ENCODE measurements at places on chromosomes 11 and 22.

DNA sequence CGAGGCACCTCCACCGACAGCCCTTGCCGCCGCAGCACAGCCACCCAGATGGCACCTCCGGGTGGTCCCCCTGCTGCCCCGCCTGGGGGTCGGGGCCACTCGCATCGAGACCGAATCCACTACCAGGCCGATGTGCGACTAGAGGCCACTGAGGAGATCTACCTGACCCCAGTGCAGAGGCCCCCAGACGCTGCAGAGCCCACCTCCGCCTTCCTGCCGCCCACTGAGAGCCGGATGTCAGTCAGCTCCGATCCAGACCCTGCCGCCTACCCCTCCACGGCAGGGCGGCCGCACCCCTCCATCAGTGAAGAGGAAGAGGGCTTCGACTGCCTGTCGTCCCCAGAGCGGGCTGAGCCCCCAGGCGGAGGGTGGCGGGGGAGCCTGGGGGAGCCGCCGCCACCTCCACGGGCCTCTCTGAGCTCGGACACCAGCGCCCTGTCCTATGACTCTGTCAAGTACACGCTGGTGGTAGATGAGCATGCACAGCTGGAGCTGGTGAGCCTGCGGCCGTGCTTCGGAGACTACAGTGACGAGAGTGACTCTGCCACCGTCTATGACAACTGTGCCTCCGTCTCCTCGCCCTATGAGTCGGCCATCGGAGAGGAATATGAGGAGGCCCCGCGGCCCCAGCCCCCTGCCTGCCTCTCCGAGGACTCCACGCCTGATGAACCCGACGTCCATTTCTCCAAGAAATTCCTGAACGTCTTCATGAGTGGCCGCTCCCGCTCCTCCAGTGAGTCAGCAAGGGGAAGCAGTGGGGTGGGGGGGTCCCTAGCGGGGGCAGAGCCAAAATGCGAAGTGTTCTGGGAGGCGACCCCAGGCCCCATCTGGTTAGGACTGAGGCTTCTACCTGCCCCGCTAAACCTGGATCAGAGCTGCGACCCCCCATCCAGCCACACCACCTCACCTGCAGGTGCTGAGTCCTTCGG is 4.4 kb downstream of the FREY1 start:
- no peak for DNase-seq

DNA sequence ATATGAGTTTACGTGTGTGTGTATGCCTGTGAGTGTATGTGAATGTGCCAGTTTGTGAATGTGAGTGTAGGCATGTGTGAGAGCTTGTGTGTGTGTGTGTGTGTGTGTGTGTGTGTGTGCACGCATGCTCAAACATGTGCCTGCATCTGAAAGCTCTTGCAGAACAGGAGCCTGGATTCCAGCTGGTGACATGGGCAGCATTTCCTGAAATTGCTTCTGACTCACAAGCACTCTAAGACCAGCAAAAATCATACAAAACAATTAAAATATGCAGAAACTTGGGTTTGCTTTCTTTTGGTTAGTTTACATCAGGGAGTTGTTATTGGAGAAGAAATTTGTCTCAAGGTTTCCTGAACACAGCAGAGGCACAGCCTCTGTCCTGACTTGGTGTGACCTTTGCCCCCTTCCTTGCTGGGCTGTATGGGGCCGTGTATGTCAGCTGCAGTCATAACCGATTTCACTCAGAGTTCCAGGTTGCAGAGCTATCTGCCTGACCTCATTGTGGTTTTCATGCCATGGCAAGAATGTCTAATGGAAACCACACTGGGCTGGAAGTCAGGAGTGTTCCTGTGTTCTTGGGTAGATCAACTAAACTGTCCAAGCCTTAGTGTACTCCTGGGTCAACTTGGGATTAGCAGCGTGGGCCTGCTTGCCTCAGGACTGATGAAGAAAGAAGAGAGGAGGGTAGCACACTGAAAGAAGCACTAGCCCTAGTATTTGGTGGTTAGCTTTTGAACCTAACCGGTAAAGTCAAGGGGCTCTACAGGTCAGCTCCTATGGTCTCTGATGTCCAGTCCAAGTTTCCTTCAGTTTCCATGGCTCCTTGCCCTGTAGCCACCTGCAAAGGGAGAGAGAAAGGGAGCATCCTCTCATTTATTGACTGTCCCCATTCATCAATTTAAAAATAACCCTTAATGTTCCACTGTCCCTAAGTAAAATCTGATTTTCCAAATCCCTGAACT is 143.7 kb downstream of the SNX19 start:
- no peak for DNase-seq

GRCh38 chr11:134413043-134413825 is 1.2 kb upstream of the B3GAT1 start:
- DNase-seq, result no peak

DNA sequence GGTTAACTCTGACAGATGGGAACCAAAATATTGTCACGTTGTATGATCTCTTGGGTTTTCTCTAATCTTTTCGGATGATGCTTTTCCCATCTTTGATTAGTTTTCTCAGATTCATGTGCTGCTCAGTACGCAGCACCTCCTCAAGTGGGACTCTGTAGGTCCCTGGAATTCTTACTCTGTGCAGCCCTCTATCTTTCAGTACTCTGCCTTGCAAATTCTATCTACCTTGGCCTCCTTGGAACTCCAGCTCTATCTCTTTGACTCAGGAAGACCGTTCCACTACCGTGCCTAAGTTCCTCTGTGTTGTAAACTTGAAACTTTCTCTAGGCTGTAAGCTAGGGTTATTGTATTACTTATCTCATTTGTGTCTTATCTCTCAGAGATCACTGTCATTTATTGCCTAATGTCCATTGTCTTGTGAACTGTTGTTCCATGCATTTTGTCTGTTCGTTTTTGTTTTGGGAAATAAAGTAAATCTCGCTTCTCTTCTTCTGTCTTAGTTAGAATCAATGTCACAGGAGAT is 20.1 kb upstream of the CHORDC1 start:
- no peak for DNase-seq

DNA sequence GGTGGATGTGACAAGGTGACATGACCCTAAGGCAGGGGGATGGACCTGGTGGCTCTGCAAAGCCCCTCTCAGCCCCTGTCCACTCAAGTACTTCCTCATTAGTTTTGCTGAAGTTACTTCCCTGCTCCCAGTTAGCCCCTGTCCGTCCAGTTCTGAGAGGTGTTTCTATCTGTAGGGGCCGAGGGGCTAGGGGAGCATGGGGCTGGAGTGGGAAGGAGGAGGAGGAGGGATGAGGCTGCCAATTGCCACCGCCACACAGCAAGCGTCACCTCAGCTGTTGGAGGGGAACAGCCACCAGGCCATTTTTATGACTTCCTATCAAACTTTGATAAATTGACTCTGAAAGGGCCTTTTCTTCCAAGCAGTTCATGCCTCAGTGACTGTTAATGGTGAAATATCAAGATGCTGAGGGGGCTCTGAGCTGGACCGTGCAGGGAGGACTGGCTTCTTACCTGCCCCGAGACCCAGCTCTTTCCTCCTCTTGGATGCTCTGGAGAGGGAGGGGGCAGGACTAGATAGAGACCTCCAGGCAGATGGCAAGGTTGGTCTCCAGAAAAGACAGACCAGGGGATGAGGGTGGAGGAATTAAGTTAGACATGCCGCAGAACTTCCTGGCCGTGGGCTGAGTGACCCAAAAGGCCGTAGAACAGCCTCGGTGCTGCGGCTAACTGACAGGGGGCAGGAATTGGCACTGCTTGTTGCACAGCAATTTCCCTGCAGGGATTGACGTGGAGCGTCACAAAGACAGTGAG is 137.0 kb downstream of the ST3GAL4 start:
- no peak for DNase-seq

- no peak for DNase-seq
These were observed 163.8 kb upstream of the BDNF start for GRCh38 chr11:27864091-27864491.

DNA sequence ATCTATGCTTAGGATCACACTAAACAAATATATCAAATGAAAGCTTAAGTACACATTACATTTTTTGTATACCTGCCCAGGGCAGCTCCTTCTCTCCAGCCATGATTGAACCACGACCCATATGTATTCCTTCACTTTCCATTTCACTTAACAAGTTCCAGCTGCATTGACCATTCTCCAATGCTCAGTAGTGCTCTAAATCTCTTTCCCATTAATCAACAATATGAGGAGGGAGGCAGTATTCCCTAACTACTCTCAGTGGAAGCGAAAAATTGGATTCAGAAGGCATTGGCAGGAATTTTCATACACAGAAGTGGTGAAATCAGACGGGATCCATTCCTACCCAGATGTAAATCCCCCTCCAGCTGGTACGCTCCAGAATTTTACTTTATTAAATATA is 372.0 kb upstream of the LUZP2 start:
- DNase-seq, result no peak

DNA sequence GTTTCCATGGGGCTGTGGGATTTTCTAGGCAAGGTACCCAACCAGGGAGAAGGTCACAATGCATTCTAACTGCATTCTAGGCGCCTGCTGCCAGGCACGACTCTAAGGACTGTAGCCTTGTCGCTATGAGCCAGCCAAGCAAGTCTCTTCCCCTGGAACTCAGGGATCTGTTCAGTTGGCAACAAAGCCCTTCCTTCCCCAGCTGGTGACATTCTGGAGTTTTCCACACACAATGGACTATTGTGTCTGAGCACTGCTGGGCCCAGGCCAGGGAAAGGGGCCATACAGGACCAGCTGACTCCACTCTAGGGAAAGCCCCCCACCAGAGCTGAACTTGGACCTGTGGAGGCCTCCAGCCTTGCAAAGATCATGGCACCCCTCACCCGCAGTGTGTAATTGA is 116.8 kb downstream of the RRAS2 start:
- no peak for DNase-seq

DNA sequence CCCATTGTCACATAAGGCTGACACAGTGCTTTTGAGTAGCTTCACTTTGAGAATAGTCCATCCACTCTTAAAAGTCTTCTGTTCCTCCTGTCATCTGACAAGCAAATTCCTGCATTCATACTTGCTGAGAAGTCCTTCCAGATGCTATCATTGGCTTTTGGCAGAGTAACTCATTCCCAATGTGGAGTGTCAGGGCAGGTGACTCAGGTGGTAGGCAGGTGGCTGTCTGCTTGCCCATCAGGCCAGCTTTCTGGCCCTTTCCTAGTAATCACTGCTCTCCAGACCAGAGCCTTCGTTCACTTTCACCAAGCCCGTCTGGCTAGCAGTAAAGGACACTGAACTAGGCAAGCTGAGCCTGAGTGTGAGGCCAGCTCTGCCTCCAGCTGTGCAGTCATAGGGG is 162.5 kb upstream of the CCDC90B start:
- DNase-seq, result no peak

DNA sequence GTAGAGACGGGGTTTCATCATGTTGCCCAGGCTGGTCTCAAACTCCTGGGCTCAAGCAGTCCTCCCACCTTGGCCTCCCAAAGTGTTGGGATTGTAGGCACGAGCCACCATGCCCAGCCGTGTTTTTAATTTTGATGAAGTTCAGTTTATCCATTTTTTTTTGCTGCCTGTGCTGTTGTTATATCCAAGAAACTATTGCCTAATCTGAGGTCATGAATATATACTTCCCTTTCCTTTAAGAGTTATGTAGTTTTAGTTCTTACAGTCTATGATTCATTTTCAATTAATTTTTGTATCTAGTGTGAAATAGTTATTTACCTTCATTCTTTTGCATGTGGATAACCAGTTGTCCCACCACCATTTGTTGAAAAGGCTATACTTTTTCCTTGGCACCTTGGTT is 50.3 kb upstream of the SORL1-AS1 start:
- no peak for DNase-seq

- no peak for DNase-seq
These were observed 1060.8 kb downstream of the OPCML start for GRCh38 chr11:132471466-132471865.

DNA sequence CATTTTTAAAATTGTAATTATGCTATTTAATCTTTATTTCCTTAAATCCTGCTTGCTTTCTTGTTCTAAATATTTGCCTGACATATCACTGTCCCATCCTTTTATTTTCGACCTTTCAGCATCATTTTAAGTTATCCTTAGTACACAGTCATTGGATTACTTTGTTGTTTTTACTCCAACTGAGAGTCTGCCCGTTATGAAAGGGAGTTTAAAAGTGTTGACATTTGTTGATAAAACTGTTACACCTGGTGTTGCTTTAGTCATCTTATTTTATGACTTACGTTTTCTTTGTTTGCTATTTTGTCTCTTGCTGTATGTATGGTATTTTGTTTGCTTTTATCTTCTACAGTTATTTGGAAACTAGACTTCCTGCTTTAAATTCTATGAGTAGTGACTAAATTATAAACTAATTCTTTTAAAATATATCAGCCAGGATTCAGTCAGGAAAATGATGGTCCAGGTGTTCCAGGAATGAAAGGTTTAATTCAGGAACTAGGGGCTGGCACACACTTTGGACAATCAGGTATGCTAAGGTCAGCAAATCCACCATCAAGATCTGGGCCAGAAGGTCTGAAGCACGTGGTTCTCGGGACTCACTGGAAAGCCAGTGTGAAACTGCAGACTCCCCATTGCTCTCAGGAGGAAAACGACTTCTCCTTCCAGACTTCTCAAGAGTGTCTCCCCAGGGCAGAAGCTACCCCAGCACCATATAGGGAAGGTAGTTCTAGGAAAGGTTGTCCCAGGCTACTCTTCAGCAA is 86.0 kb downstream of the RASSF10 start:
- DNase-seq, result peak; percentile 24

GRCh38 chr22:30313527-30314363 is 13.0 kb downstream of the TBC1D10A start:
- DNase-seq, result no peak

GRCh38 chr11:28671274-28671673 is 563.1 kb downstream of the METTL15 start:
- DNase-seq, result no peak

DNA sequence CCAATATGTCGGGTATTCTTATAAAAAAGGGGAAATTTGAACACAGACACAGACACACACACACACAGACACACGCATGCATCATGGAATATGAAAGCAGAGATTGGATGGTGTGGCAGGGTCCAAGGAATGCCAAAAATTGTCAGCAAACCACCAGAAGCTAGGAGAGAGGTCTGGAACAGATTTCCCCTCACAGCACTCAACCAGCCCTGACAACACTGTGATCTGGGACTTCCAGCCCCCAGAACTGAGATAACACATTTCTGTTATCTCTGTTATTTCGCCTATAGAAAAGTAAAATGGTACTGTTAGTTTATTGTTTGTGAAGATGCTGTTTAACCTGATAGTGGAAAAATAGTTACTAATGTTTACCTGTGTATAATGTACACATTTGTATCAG is 145.4 kb upstream of the ZBED5 start:
- DNase-seq, result no peak

GRCh38 chr11:67272327-67273259 is 6.3 kb downstream of the GRK2 start:
- no peak for DNase-seq

DNA sequence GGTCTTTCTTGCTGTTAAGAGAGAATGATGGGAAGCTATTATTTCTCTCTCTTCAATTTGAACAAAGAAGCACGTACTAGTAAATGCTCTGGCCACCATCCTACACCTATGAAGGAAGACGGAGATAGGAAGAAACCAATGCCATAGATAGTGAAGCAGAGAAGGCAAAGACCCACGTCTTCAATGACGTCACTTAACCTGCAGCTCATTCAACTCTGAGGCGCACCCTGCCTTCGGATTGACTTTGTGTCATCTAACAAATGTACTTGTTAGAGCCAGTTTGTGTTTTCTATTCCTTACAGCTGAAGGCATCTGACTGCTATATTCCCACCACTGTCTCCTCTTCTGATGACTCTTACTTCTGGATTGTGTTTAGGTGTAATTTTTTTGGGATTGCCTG is 332.5 kb upstream of the DDI1 start:
- DNase-seq, result no peak

Data from NCI-H2081 treated with DMSO at 0.1 percent for 48 hours (cell line).